ENCODE measurements at places on chromosomes 1 and 21. TPM values are rescaled to one million over a fixed set of nuclear protein-coding genes. Genes with fewer than 3 reads are reported as not detected.

DISP3 gene
- total RNA-seq, result 0.56 TPM

PBX1 gene
- total RNA-seq, result 0.64 TPM

HRNR gene
- total RNA-seq, result not detected

CNST gene
- 72.6 TPM for total RNA-seq

TMPRSS3 gene
- total RNA-seq, result 1.5 TPM

MMEL1 gene
- 0.67 TPM for total RNA-seq

TRAF3IP3 gene
- total RNA-seq, result 290 TPM

TMEM240 gene
- 1.5 TPM for total RNA-seq

MAN1C1 gene
- 44.4 TPM for total RNA-seq

DPYD gene
- total RNA-seq, result 34.4 TPM

ETV3L gene
- not detected for total RNA-seq

KCNE2 gene
- total RNA-seq, result not detected

S100A3 gene
- total RNA-seq, result not detected

GRCh38 chr1:64424412-64424811 lies 45.5 kb upstream of the CACHD1 start:
- no peak for DNase-seq
- no peaks in the 10 kb centered on the region for H3K36me3 ChIP-seq
- H3K27ac ChIP-seq, result no peak overlapping the region
- H3K4me3 ChIP-seq, result no peak overlapping the region

- H3K27me3 ChIP-seq, result no peaks in the 10 kb centered on the region
- DNase-seq, result no peak
- no peak overlapping the region for H3K4me3 ChIP-seq
- H3K27ac ChIP-seq, result no peak overlapping the region
- H3K4me1 ChIP-seq, result peaks cover 9% of the 10 kb centered on the region
Measured at GRCh38 chr1:231523816-231524215, 4.7 kb upstream of the TSNAX start.

- H3K36me3 ChIP-seq, result no peaks in the 10 kb centered on the region
- H3K4me3 ChIP-seq, result no peak overlapping the region
- DNase-seq, result peak; percentile 42
- H3K27ac ChIP-seq, result peak overlapping the region; percentile 82
Measured at GRCh38 chr1:111615870-111616715, 3.5 kb upstream of the RAP1A start.

DNA sequence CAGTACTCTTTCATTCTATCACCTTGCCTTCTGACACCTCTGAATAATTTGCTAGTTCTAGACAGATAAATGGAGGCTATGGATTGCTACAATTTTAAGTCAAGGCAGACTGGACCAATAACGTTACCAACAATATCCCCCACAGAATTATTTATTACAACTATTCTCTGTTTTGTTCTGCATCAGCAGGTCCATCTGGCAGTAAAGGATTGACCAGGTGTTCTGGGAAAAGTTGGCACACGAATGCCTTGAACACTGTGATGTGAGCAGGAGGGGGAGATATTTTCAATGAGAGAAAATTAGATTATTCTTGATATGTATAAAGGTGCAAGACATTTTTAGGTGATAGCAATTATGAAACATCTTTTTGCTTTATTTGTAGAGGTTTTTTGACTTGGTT lies 718.8 kb upstream of the TMPRSS15 start:
- DNase-seq, result no peak
- no peaks in the 10 kb centered on the region for H3K27me3 ChIP-seq
- no peak overlapping the region for H3K27ac ChIP-seq
- H3K36me3 ChIP-seq, result no peaks in the 10 kb centered on the region
- no peak overlapping the region for H3K4me3 ChIP-seq
- no peaks in the 10 kb centered on the region for H3K4me1 ChIP-seq

- no peaks in the 10 kb centered on the region for H3K36me3 ChIP-seq
- peaks cover 3% of the 10 kb centered on the region for H3K4me1 ChIP-seq
- no peak overlapping the region for H3K4me3 ChIP-seq
- H3K27me3 ChIP-seq, result no peaks in the 10 kb centered on the region
- DNase-seq, result peak; percentile 38
Measured at GRCh38 chr1:38052750-38053415, 6.3 kb upstream of the POU3F1 start.

DNA sequence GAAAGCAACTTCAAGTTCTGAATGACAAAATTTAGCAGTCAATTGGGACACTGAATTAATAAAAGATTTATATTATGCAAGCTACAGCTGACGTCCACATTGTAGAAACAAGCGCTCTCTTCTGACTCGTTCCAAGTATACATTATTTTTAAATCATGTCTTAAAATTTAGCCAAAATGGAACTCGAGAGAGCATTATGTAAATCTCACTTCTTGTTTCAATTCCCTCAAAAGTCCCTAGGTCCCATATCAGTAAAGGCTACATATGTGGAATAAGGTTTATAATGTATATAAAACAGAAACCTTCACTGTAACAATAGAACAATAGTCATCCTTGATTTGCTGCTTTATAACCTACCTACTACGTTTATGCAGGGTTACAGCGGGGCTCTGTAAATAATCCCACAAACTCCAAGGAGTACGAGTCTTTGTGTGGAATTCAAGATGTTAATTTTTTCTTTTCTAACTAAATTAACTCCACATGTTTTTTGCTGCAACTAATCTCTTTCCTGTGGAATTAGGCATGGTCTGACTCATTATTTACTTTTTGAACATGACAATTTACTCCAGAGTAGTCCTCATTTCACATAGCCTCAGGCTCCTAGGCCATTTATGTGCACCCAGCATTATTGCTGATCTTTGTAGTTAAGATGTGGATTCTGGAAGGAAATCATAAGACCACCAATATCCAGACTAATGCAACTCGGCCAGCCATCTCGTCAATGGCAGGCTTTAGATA lies 785.1 kb downstream of the LTN1 start:
- no peak overlapping the region for H3K27ac ChIP-seq
- no peak overlapping the region for H3K4me3 ChIP-seq
- H3K4me1 ChIP-seq, result no peaks in the 10 kb centered on the region
- DNase-seq, result no peak
- no peaks in the 10 kb centered on the region for H3K27me3 ChIP-seq

DNA sequence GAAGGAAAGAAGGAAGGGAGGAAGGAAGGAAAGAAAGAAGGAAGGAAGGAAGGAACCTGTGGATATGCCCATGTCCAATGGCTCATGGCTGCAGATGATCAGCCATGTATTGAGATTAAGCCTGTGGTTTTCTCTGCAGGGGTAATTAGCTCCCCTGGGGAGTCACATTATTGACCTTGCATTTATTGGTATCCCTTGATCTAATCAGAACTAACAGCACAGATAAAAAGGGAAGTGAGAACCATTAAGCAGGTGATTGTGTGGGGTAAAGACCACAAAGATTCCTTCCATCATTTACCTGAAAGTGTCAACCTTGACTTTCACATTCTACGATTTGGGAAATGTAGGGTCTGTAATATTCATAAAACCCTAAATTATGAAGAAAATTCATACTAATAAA lies 390.7 kb downstream of the BRINP2 start:
- H3K4me3 ChIP-seq, result no peak overlapping the region
- H3K36me3 ChIP-seq, result no peaks in the 10 kb centered on the region
- H3K27ac ChIP-seq, result no peak overlapping the region

- no peaks in the 10 kb centered on the region for H3K27me3 ChIP-seq
- DNase-seq, result no peak
- H3K4me3 ChIP-seq, result no peak overlapping the region
- no peaks in the 10 kb centered on the region for H3K4me1 ChIP-seq
- no peak overlapping the region for H3K27ac ChIP-seq
Measured at GRCh38 chr21:33314111-33314510, 10.7 kb upstream of the IFNAR1 start.

- no peak for DNase-seq
- no peak overlapping the region for H3K4me3 ChIP-seq
- H3K4me1 ChIP-seq, result no peaks in the 10 kb centered on the region
- H3K27ac ChIP-seq, result no peak overlapping the region
- no peaks in the 10 kb centered on the region for H3K27me3 ChIP-seq
Measured at GRCh38 chr21:46127239-46128105, 27.9 kb downstream of the FTCD start.

DNA sequence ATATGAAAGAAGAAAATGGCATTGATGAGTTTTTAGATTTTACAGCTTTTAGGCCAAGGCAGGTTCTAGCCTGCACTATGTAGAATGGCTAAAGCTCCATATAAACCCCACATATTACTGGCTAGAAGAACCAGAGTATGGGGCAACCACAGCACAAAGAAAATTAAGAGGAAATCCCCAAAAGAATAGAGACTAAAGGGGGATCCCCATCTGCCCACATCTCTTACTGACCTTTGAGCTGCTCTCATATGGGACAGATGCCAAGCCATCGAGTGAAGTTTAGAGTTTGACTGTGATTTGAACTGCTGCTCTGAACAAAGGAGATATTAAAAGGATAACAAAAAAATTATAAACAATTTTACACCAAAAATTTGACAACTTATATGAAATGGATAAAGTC lies 102.2 kb upstream of the HAO2 start:
- no peak for DNase-seq
- no peak overlapping the region for H3K27ac ChIP-seq
- peaks cover 5% of the 10 kb centered on the region for H3K27me3 ChIP-seq
- H3K4me1 ChIP-seq, result no peaks in the 10 kb centered on the region
- H3K4me3 ChIP-seq, result no peak overlapping the region

GRCh38 chr1:36086529-36087232 lies 2.0 kb upstream of the ADPRS start:
- no peak for DNase-seq
- H3K36me3 ChIP-seq, result peaks cover 6% of the 10 kb centered on the region
- peaks cover 21% of the 10 kb centered on the region for H3K27me3 ChIP-seq
- H3K4me1 ChIP-seq, result peaks cover 44% of the 10 kb centered on the region
- H3K27ac ChIP-seq, result no peak overlapping the region
- no peak overlapping the region for H3K4me3 ChIP-seq

GRCh38 chr1:155106862-155107261 lies 20.8 kb upstream of the EFNA1 start:
- H3K27ac ChIP-seq, result no peak overlapping the region
- no peaks in the 10 kb centered on the region for H3K4me1 ChIP-seq
- peaks cover 3% of the 10 kb centered on the region for H3K27me3 ChIP-seq
- DNase-seq, result no peak
- H3K36me3 ChIP-seq, result no peaks in the 10 kb centered on the region
- no peak overlapping the region for H3K4me3 ChIP-seq

GRCh38 chr1:119410961-119411360 lies 4.0 kb upstream of the HSD3B2 start:
- no peak overlapping the region for H3K27ac ChIP-seq
- DNase-seq, result no peak
- no peak overlapping the region for H3K4me3 ChIP-seq
- no peaks in the 10 kb centered on the region for H3K27me3 ChIP-seq
- H3K4me1 ChIP-seq, result no peaks in the 10 kb centered on the region

GRCh38 chr21:36218691-36219090 lies 62.1 kb downstream of the DOP1B start:
- no peaks in the 10 kb centered on the region for H3K27me3 ChIP-seq
- H3K4me3 ChIP-seq, result no peak overlapping the region
- peaks cover 46% of the 10 kb centered on the region for H3K36me3 ChIP-seq
- H3K27ac ChIP-seq, result no peak overlapping the region
- no peak for DNase-seq
- no peaks in the 10 kb centered on the region for H3K4me1 ChIP-seq

- H3K36me3 ChIP-seq, result peaks cover 49% of the 10 kb centered on the region
- DNase-seq, result no peak
- H3K27ac ChIP-seq, result no peak overlapping the region
- H3K27me3 ChIP-seq, result no peaks in the 10 kb centered on the region
- H3K4me1 ChIP-seq, result peaks cover 39% of the 10 kb centered on the region
Measured at GRCh38 chr1:160209321-160210046, 4.3 kb downstream of the PEA15 start.

GRCh38 chr1:21764615-21765423 lies 18.1 kb downstream of the USP48 start:
- H3K4me1 ChIP-seq, result peaks cover 33% of the 10 kb centered on the region
- no peaks in the 10 kb centered on the region for H3K36me3 ChIP-seq
- no peak overlapping the region for H3K27ac ChIP-seq
- no peak for DNase-seq
- H3K27me3 ChIP-seq, result no peaks in the 10 kb centered on the region
- no peak overlapping the region for H3K4me3 ChIP-seq

GRCh38 chr1:18528616-18529015 lies 47.9 kb downstream of the KLHDC7A start:
- H3K4me1 ChIP-seq, result no peaks in the 10 kb centered on the region
- peaks cover 6% of the 10 kb centered on the region for H3K27me3 ChIP-seq
- H3K4me3 ChIP-seq, result no peak overlapping the region
- no peak overlapping the region for H3K27ac ChIP-seq
- DNase-seq, result no peak

GRCh38 chr1:43973981-43974442 lies 748 bp upstream of the ATP6V0B start:
- peaks cover 65% of the 10 kb centered on the region for H3K4me1 ChIP-seq
- H3K27ac ChIP-seq, result peak overlapping the region; percentile 78
- H3K27me3 ChIP-seq, result no peaks in the 10 kb centered on the region
- peak overlapping the region; percentile 99 for H3K4me3 ChIP-seq

DNA sequence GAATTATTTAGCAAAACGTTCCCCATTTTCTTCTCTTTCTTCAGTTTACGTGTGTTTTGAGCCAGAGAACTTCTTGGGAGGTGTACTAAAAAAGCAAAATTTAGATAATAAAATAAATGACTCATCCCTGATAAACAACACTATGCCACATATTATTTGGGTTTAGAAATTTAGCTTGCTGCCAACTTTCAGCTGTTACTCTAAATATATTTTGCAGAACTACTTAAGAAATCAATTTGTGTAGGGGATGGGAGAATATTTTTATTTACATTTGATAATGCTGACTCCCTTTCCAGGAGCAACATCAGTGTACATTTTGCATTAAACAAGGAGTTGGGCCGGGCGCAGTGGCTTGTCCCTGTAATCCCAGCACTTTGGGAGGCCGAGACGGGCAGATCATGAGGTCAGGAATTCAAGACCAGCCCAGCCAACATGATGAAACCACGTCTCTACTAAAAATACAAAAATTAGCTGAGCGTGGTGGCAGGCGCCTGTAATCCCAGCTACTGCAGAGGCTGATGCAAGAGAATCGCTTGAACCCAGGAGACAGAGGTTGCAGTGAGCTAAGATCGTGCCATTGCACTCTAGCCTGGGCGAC lies 151.4 kb upstream of the ZRANB2 start:
- H3K4me1 ChIP-seq, result no peaks in the 10 kb centered on the region
- no peaks in the 10 kb centered on the region for H3K36me3 ChIP-seq
- no peaks in the 10 kb centered on the region for H3K27me3 ChIP-seq
- H3K27ac ChIP-seq, result no peak overlapping the region
- no peak overlapping the region for H3K4me3 ChIP-seq
- no peak for DNase-seq

GRCh38 chr1:167904652-167905130 lies 9.2 kb downstream of the ADCY10 start:
- no peaks in the 10 kb centered on the region for H3K4me1 ChIP-seq
- no peaks in the 10 kb centered on the region for H3K36me3 ChIP-seq
- H3K4me3 ChIP-seq, result no peak overlapping the region
- H3K27me3 ChIP-seq, result no peaks in the 10 kb centered on the region
- no peak for DNase-seq

GRCh38 chr1:246005067-246005466 lies 502.0 kb downstream of the SMYD3 start:
- no peaks in the 10 kb centered on the region for H3K4me1 ChIP-seq
- no peaks in the 10 kb centered on the region for H3K27me3 ChIP-seq
- no peak for DNase-seq
- no peaks in the 10 kb centered on the region for H3K36me3 ChIP-seq
- H3K27ac ChIP-seq, result no peak overlapping the region
